ENCODE measurements at places on chromosomes 11 and 22. TPM values are rescaled to one million over a fixed set of nuclear protein-coding genes. Genes with fewer than 3 reads are reported as not detected.

DNA sequence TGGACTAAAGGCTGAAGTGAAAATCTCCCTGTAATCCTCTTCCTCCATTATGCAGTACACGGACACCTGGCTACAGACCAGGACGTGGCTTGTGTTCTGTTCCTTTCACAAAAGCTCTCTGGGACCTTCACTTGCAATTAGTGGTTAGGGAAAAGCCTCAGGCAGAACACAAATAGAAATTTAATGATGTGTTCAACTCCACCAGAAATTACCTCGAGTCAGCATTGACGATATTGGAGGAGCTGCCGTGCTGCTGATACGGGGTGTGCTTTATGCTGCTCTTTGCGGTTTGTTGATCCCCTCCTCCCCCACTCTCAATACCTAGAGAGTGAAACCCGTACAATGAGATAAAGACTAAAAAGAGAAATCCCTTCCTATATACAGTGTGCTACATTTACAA, 48.9 kb downstream of the POLD3 start:
- H3K27ac ChIP-seq, result peak overlapping the region; percentile 57
- DNase-seq, result no peak
- H3K36me3 ChIP-seq, result peaks cover 5% of the 10 kb centered on the region
- H3K27me3 ChIP-seq, result no peaks in the 10 kb centered on the region
- H3K4me3 ChIP-seq, result peak overlapping the region; percentile 7

GRCh38 chr22:46077669-46078099, 72.6 kb upstream of the PPARA start:
- H3K27ac ChIP-seq, result no peak overlapping the region
- H3K36me3 ChIP-seq, result peaks cover 10% of the 10 kb centered on the region
- peaks cover 28% of the 10 kb centered on the region for H3K4me1 ChIP-seq
- DNase-seq, result no peak
- no peak overlapping the region for H3K4me3 ChIP-seq

DNA sequence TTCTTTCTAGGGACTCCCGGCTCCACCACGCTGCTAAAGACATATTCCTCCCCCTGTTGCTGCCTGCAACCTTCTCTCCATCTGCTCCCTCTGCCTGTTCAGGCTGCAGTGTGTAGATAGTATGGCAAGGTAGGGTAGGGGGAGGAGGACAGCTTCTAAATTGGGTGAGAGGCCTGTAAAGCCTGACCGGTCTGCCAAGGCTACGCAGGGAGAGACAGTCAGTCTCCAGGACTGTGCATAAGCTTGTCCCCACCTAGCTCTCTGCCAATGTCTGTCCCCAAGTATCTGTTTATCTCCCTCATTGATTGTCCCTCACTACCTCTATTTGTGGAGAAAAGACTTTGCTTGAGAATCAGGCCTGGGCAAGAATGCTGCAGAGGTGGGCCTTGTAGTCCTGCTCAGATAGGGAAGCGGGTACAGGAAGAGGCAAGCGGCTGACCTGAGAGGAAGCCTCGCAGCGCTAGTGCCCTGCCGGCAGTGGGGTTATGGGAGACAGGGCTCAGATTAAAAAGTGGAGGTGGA, 871 bp upstream of the SEZ6L start:
- peaks cover 94% of the 10 kb centered on the region for H3K27me3 ChIP-seq
- no peaks in the 10 kb centered on the region for H3K36me3 ChIP-seq
- DNase-seq, result no peak
- H3K4me3 ChIP-seq, result peak overlapping the region; percentile 65
- H3K27ac ChIP-seq, result no peak overlapping the region
- H3K4me1 ChIP-seq, result peaks cover 6% of the 10 kb centered on the region

DNA sequence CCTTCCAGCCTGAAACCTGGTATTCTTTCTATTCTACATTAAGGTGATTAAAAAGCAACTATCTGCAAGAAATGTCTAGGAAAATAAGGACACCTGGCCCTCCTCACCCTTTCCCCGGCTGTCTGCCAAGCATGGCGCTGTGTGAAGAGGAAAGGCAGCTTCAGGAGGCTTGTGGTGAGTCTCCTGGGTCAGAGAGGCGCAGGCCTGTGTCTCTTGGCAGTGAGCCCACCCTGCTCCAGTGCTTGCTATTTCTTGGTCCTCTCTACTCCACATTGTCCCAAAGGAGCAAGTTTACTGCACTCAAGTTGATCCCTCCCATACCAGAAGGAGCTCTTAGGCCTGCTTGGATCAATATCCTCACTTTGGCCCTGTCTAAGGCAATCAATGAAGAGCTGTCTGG, 520.7 kb upstream of the B3GAT1 start:
- no peak overlapping the region for H3K4me3 ChIP-seq
- H3K27me3 ChIP-seq, result peaks cover 6% of the 10 kb centered on the region
- H3K4me1 ChIP-seq, result peaks cover 3% of the 10 kb centered on the region
- no peak for DNase-seq
- no peaks in the 10 kb centered on the region for H3K36me3 ChIP-seq

- no peak for DNase-seq
- no peak overlapping the region for H3K4me3 ChIP-seq
- peaks cover 12% of the 10 kb centered on the region for H3K27me3 ChIP-seq
- H3K36me3 ChIP-seq, result no peaks in the 10 kb centered on the region
- peak overlapping the region; percentile 64 for H3K27ac ChIP-seq
Measured at GRCh38 chr11:61911701-61912529, 5.5 kb downstream of the RAB3IL1 start.

DNA sequence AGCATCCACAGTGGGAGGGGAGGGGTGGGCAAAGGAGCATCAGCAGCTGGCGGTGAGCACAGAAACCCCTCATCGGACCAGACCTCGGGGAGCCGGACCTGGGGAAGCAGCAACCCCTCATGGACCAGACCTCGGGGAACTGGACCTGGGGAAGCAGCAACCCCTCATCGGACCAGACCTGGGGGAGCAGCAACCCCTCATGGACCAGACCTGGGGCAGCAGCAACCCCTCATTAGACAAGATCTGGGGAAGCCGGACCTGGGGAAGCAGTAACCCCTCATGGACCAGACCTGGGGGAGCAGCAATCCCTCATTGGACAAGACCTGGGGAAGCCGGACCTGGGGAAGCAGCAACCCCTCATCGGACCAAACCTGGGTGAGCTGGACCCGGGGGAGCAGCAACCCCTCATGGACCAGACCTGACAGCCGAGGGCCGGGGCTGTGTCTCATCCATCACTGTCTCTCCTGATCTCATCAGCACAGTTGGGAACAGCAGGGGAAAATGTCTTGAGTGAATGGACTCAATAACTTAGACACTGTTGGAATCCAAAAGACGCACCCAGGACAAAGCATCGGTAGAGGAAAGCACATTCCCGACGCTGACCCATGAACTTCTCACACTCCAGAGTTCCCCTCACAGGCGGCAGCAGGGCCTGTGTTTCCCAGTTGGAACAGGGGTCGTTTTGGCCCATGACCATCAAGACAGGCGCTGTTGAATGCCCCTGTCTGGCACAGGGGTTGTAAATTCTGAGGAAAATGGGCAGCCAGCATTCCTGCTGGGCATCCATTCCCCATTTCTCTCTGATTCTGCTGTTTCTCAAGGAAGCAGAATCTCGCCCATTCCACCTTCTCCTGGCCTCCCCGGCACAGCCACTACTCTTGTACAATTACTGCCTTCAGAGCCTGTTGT, 1494.6 kb downstream of the TBC1D22A start:
- no peaks in the 10 kb centered on the region for H3K36me3 ChIP-seq
- peaks cover 8% of the 10 kb centered on the region for H3K4me1 ChIP-seq
- H3K27ac ChIP-seq, result no peak overlapping the region

DNA sequence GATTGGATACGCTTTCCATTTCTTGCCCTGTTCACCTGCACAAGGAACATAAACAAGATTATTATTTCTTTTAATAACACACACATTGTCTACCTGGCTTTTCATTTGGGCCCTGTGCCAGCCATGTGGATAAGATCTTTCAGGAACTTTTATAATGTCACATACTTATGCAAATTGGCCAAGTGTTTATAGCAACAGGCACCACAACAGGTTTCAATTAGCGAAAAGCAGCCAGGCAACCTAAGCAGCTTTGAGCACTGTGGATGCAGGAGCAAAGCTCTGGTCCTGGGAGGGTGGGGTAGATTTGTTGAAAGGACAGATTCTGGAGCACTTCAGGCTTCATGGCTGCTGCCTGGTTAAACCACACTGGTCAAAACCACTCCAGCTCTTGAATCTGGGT, 217.4 kb downstream of the BARX2 start:
- DNase-seq, result no peak
- no peaks in the 10 kb centered on the region for H3K36me3 ChIP-seq
- peaks cover 46% of the 10 kb centered on the region for H3K4me1 ChIP-seq
- H3K4me3 ChIP-seq, result no peak overlapping the region
- peak overlapping the region; percentile 85 for H3K27ac ChIP-seq
- no peaks in the 10 kb centered on the region for H3K27me3 ChIP-seq

DNA sequence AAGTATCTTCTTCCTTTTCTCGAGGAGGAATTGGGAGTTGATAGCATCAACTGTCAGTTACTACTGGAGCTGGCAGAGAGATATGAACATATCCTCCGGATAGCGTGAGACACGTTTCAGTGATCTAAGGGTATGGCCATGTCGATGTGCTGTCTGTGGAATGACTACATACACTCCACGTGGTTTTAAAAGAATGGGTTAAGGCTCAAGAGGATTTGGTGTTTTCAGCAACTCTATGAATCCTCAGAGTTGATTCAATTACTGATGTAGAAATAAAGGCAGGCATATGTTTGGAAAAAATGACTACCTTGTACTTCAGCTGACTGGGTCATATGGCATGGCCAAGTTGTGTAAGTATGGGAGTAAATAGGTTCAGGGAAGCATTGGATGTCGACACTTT, 22.9 kb downstream of the MMP13 start:
- no peak overlapping the region for H3K4me3 ChIP-seq
- H3K36me3 ChIP-seq, result no peaks in the 10 kb centered on the region
- DNase-seq, result no peak

GRCh38 chr11:9568854-9569587, 4.4 kb upstream of the WEE1 start:
- no peak for DNase-seq
- H3K27me3 ChIP-seq, result no peaks in the 10 kb centered on the region
- H3K27ac ChIP-seq, result peak overlapping the region; percentile 99
- peak overlapping the region; percentile 36 for H3K4me3 ChIP-seq
- H3K4me1 ChIP-seq, result peaks cover 48% of the 10 kb centered on the region
- no peaks in the 10 kb centered on the region for H3K36me3 ChIP-seq

DNA sequence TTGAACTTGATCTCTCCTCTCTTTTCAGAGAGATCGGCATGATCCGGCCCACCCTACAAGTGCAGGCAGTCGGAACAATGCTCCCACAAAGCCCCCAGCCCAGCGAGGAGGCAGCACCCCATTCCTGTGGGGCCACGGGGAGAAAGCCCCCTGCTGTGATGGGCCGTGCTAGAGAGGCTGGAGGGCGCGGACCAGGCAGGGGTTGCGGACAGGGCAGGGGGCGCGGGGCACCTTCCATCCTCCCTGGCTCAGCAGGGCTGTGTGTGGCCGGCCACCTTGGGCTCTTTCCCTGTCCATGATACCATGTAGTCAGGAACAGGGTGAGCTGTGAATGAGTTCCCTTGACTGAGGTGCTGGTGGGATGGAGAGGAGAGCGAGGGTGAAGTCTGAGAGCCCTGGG, 379.8 kb downstream of the BRD1 start:
- H3K4me3 ChIP-seq, result no peak overlapping the region
- no peak overlapping the region for H3K27ac ChIP-seq
- no peak for DNase-seq
- H3K36me3 ChIP-seq, result no peaks in the 10 kb centered on the region
- H3K27me3 ChIP-seq, result peaks cover 64% of the 10 kb centered on the region
- peaks cover 23% of the 10 kb centered on the region for H3K4me1 ChIP-seq

DNA sequence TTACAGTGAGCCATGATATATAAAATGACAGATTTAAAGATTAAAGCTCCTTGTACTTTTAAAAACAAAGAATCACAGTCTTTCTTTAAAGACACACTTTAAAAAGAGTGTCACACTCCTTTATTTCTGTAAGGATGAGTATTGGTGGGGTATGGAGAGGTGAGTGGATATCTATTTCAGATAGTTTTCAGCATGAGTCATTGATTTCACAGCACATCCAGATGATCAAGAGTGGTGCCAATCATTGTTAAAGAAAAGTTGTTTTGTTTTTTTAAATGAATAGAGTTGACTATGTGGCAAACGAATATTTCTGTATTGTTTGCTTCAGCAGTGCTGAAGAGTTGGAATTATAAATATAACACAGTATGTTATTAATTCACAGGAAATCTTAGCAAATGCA, 52.5 kb downstream of the FAR1 start:
- H3K36me3 ChIP-seq, result peaks cover 30% of the 10 kb centered on the region
- no peaks in the 10 kb centered on the region for H3K4me1 ChIP-seq
- H3K27me3 ChIP-seq, result no peaks in the 10 kb centered on the region
- no peak overlapping the region for H3K4me3 ChIP-seq
- DNase-seq, result no peak

GRCh38 chr22:19634226-19634975, 79.9 kb upstream of the SEPTIN5 start:
- DNase-seq, result no peak
- peaks cover 18% of the 10 kb centered on the region for H3K27me3 ChIP-seq
- no peak overlapping the region for H3K27ac ChIP-seq
- no peak overlapping the region for H3K4me3 ChIP-seq
- H3K4me1 ChIP-seq, result no peaks in the 10 kb centered on the region

GRCh38 chr11:69131644-69132300, 24.0 kb upstream of the SMIM38 start:
- no peak overlapping the region for H3K4me3 ChIP-seq
- peak; percentile 87 for DNase-seq
- H3K27ac ChIP-seq, result no peak overlapping the region

- H3K27me3 ChIP-seq, result peaks cover 6% of the 10 kb centered on the region
- peaks cover 46% of the 10 kb centered on the region for H3K4me1 ChIP-seq
- no peak overlapping the region for H3K27ac ChIP-seq
- H3K4me3 ChIP-seq, result no peak overlapping the region
Measured at GRCh38 chr11:128718064-128718463, 24.2 kb downstream of the FLI1 start.

DNA sequence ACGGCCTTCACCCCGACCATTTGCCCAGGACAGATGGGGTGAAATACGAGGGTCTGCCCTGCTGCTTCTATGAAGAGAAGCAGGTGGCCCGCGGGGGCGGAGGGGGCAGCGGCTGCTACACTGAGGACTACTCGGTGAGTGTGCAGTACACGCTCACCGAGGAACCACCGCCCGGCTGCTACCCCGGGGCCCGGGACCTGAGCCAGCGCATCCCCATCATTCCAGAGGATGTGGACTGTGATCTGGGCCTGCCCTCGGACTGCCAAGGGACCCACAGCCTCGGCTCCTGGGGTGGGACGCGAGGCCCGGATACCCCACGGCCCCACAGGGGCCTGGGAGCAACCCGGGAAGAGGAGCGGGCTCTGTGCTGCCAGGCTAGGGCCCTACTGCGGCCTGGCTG, 11.2 kb downstream of the C22orf31 start:
- no peak overlapping the region for H3K27ac ChIP-seq
- H3K4me1 ChIP-seq, result peaks cover 4% of the 10 kb centered on the region
- peaks cover 33% of the 10 kb centered on the region for H3K36me3 ChIP-seq

GRCh38 chr11:43557553-43558110, 122.9 kb upstream of the HSD17B12 start:
- peak overlapping the region; percentile 11 for H3K27ac ChIP-seq
- peaks cover 29% of the 10 kb centered on the region for H3K4me1 ChIP-seq
- DNase-seq, result no peak
- H3K4me3 ChIP-seq, result peak overlapping the region; percentile 50
- H3K27me3 ChIP-seq, result peaks cover 90% of the 10 kb centered on the region

- DNase-seq, result no peak
- H3K27me3 ChIP-seq, result no peaks in the 10 kb centered on the region
- H3K36me3 ChIP-seq, result no peaks in the 10 kb centered on the region
- no peak overlapping the region for H3K27ac ChIP-seq
Measured at GRCh38 chr11:83671289-83671688, 385.1 kb upstream of the CCDC90B start.

Gene SAAL1
- 28.5 TPM for total RNA-seq

Gene PNPLA3
- 6.1 TPM for total RNA-seq

Gene SPINDOC
- 63.7 TPM for total RNA-seq

Gene ZDHHC24
- total RNA-seq, result 13.7 TPM

All from mesothelial cell of epicardium (in vitro differentiated cells).